ENCODE measurements at places on chromosomes 3 and 15.

- no peak for DNase-seq
These were observed 15.6 kb upstream of the KY start for GRCh38 chr3:134666466-134666865.

- no peak for DNase-seq
These were observed 62.9 kb downstream of the PLD1 start for GRCh38 chr3:171747223-171747920.

GRCh38 chr3:89851974-89852621 lies 744.7 kb downstream of the EPHA3 start:
- DNase-seq = no peak

DNA sequence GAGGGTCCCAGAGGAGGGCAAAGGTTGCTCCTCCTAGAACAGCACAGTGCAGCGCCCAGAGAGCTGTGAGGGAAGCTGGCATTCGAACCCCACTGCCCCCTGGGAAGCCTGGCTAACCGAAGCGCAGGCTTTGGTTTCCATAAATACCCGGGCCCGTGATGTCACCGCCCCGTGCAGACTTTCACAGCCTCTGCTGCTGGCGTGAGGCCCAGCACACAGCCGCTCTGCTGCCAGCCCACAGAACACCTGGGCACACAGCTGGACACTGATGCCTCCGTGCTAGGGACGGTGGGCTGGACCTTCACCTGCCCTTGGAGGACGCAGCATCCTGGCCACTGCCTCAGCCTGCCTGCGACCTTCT lies 1.0 kb downstream of the IQSEC1 start:
- DNase-seq = no peak
